ENCODE measurements at places on chromosomes 4 and X.
A peak's percentile ranks its signal among the peaks of the same experiment; 100 is the strongest.

- DNase-seq, result no peak
Measured at GRCh38 chr4:52976523-52977230, 114.6 kb downstream of the RASL11B start.

DNA sequence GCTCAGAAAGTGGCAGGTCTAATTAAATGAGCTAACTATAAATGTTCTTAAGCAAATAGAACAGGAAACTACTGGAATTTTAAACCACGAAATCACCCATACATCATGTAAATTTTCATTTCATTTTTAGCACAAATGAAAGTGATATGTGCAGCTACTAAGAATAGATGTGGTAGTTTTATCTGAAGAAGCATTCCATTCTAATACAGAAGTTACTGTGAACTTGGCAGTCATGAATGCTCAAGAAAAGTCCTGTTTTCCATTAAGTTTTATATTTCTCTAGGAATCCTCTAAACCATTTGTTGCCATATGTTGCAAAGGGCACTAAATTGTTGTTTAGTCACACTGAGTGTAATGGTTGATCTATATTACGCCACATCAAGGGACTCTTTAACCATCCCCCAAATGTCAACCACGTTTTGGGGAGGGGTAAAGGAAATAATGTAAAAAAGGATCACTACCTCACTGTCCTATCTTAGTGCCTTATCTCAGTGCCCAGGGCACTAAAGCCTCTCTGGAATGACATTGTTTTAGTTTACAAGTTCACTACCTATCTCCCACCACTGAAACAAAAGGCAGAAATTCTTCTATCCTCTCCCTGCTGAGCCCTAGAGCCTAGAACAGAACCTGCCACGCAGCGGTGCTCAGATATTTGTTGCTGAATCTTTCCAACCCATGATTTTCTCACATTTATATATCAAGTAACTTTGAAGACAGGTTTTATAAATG is 118.0 kb downstream of the SHISA3 start:
- peak; percentile 5 for DNase-seq

GRCh38 chr4:158122501-158122900 is 50.3 kb downstream of the GASK1B start:
- DNase-seq, result no peak

DNA sequence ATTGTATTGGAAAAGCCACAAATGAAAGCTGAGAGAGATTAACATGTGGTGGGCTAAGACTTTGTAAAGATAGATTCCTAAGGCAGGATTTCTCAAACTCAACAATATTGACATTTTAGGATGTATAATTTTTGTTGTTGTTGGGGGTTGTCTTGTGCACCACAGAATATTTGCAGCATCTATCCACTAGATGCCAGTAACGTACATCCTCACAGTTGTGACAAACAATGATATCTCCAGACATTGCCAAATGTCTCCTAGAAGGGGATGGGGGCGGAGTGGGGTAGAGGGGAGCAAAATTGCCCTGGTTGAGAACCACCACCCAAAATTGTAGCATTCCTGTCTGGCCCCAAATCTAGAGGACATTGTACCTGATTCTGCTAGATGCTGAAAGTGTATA is 14.7 kb upstream of the CBR4 start:
- peak; percentile 65 for DNase-seq

Data from GM13976 (cell line).